ENCODE measurements at places on chromosomes 5 and 9.

DNA sequence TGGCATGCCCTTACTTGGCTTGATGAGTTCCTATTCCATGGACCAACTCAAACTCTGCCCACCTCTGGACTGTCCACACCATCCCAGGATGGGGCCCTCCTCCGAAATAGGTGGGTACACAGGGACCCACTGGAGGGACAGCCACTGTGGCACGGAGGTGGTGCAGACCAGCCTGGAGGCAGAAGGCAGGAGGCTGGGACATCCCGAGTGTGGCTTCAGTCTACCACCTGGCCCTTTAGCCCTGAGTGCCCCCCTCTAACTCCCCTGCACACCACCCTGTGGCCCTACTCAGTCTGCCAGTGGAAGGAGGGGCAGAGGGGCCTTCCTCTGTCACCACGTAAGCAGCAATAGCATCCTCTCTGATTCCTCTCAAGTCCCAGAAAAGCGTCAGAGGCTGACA, 3.7 kb downstream of the IL3 start:
- no peak for DNase-seq

DNA sequence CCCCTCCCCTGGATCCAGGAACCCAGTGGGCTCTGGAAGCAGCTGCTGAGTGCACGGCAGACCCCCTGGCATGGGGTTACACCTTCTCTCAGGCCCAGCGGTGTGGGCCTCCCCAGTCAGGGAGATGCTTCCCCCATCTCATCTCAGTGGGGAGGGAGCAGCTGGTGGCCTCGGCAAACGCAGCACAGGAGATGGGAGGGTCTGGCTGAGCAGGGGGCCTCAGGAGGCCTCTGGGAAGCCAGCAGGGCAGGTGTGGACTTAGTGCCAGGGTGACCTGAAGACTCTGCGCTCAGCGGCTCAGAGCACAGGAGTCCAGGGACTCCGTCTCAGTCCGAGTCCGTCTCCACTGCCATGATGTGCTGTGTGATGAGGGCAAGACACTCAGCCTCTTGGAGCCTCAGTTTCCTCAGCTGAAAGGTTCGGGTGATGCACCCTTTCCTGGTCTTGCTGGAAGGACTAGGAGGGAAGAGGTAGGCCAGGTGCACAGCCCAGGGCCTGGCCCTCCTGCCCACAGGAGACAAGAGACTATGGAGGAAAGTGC, 100.6 kb downstream of the GTF3C4 start:
- no peak for DNase-seq

DNA sequence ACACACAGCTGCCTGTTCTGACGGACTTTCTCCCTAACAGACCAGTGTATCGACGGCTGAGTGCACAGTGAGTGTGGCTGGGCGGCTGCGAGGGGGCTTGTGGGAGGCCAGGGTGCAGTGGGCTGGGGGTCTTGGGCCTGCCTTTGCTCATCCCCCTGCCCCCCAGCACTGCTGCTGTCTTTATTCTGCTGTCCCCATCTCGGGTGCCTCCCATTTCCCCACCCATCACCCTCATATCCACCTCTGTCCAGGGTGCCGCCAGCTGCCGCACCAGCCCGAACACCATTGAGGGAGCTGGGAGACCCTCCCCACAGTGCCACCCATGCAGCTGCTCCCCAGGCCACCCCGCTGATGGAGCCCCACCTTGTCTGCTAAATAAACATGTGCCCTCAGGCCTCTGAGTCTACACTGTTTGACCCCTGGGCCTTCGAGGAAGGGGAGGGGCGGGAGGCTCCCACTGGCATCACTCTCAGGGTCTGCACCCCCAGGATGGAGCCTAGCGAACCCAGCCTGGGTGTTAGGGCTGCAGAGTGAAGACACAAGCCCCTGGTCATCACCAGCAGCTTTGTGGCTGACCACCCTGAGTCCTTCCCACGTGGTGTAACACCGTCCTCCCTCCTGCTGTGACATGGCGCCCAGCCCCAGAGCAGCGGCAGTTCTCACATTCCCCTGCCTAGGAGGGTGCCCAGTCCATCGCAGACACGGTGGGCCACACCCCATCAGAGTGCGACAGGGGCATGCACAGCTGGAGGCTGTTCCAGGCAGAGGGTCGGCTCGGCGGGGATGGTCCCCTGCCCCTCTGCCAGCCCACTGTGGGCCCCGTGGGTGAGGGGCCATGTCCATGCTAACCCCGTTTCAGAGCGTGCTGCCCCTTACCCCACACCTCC, 4.0 kb downstream of the LCN2 start:
- no peak for DNase-seq

DNA sequence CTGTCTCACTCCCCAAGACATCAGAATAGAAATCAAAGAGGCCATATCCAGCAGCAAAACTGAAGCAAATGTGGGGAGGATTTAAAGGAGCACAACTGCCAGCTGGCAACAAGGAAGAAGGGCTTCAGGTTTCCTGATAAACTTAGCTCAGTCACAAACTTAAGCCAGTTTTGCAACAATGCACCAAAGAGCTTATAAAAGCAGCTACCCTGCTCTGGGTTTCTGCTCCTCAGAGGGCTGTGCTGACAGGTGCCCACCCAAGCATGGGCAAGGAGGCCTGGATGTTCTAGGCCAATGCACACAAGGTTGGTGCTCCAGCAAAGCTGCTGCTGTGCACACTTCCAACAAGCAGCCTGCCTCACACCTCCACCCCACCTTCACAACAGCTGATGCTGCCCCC, 132.9 kb downstream of the SIL1 start:
- DNase-seq: peak; percentile 48

GRCh38 chr9:2039294-2040180, 24.4 kb downstream of the SMARCA2 start:
- DNase-seq: no peak

DNA sequence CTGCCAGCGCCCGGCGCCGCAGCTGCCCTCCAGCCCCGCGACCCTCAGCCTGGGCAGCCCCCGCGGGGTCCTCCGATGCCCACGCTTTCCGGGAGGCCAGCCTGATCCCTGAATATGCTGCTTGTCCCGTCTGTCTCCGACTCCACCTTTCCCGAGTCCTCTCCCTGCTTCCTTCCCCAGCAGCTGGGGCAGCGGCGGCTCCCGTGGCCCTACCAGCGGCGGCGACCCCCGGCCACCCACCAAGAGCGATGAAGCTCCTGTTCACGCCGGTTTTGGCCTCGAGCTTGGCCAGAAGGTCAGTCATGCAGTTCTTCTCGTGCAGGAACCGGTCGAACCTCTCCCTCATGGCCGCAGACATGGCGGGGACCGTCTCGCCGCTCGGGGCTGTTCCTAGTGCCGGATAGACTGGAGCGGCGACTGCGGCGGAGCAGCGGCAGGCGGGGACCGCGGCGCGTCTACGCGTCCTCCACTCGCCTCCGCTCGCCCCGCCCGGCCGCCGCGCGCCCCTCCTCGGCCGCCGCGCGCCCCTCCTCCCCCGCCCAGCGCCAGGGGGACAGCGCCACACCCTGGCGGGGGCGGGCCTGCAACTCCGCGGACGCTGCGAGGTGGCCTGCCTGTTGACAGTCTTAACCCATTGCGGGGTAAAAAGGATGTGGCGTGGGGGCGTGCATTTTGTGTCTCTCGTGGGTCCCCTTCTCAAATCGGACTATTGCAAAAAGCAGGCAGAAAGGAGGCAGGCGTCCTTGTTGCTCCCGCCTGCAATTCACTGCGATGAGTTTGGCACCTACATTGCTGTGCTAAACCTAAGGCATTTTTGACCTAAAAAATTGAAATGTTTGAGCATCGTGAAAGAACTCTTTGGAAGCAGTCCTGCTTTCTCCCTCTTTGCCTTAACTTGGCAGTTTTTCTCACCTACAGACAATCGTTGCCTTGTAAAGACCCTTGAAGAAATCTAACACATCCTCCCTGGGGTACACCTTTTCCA, at the start of gene REEP5:
TSS of gene REEP5 (minus strand) at position 395 of the 985 bp plus-strand sequence. CDS start at position 358, 37 bp downstream.
- DNase-seq: peak; percentile 94

GRCh38 chr5:6832994-6833393, 119.8 kb downstream of the TENT4A start:
- no peak for DNase-seq

DNA sequence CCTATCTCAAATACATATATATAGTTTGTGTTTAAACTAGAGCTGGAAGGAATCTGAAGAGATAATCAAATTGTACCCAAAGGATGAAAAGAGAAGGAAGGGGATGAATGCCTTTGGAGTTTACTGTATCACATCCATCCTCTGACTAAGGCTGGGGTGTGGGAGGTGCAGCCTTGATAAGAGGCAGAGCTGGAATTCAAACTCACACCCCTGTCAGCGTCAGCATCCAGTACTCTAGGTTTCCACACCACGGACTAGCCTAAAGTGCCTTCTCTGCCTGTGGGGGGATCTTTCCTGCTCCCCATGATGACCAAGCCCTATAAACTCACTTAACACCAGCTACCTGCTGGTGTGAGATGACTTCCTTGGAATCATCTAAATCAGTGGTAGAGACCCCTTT, 48.1 kb downstream of the EPB41L4B start:
- no peak for DNase-seq

DNA sequence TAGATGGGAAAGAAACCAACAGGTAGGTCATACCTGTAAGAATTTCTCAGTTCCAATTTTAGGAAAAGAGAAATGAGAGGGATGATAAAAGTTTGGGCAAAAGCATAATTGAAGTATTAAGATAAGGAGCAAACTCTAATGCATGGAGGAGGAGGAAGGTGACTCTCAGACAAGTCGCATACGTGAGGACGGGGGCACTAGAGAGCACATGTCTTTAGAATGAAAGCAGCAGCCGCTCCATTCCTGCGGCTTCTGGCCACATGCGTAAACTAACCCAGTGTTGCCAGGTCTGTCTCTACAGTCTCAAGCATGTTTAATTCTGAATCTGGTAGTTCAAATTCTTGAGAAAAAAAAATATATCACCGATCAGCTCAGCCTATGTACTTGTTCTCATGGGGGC, 371.5 kb upstream of the SLC30A5 start:
- no peak for DNase-seq

GRCh38 chr9:91008568-91008967, 206.9 kb downstream of the SYK start:
- no peak for DNase-seq

DNA sequence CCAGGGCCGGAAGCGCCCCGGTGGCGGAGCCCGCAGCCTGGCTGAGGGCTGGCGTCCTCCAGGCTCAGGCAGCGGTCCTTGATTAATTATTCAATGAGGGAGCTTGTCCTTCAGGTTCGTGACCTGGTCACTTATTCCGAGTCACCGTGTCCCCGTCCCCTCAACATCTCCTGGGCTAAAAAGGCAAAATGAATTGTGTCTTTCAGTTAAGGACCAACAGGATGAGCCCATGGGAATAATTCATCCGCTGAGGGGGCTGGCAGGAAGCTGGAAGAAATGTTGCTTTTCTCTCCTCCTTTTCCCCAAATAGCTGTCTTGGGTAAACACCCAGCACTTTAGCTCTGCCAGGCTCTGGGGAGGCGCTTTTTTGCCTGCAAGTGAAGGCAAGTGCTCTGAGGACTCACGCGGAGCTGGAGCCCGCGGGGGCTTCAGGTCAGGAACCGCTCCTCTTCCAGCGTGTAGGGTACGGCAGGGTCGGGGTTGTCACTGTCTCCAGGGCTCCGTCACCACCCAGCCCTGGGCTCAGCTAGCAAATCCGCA, 13.1 kb downstream of the KCNT1 start:
- no peak for DNase-seq

GRCh38 chr9:3675946-3676345, 150.1 kb upstream of the RFX3 start:
- peak; percentile 33 for DNase-seq

DNA sequence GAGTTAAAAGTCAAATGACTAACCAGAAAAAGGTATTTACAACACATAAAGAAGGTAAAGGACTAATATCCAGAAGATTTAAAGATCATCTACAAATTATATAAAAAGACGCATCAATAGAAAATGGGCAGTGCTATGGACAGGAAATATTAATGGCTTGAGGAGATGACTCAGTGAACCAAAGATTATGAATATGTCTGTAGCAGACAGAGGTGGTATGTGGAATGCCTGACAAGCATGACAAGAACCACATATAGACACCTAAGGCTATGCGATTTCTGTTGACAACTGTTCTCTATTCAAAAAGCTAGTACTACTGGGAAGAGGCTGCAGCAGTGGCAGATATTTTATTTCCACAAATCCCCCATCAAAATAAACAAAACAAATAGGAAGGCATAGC, 177.0 kb upstream of the SH3GL2 start:
- DNase-seq: no peak

DNA sequence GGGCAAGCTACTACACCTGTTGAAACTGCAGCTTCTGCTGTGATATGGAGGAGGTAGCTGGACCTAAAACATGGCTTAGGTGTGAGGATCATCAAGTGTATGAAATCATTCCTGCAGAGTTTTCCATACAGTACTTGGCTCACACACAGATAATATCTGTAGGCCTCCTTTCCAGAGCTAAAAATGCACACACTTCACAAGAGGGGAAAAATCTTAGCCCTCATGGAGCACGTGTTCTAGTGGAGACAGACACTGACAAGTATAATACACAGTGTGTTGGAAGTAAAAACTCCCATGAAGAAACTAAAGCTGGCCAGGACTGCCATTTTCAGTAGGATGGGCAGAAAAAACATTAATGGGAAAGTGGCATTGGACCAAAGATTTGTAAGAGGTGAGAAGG, 216.7 kb downstream of the CTNND2 start:
- DNase-seq: no peak

GRCh38 chr9:114275246-114276004, 47.5 kb upstream of the ORM1 start:
- DNase-seq: no peak

GRCh38 chr9:100459963-100460362, 13.0 kb upstream of the TMEFF1 start:
- no peak for DNase-seq

GRCh38 chr5:139277171-139277570, 16.4 kb upstream of the MATR3 start:
- DNase-seq: no peak
